ENCODE measurements at places on chromosomes 4 and X.

DNA sequence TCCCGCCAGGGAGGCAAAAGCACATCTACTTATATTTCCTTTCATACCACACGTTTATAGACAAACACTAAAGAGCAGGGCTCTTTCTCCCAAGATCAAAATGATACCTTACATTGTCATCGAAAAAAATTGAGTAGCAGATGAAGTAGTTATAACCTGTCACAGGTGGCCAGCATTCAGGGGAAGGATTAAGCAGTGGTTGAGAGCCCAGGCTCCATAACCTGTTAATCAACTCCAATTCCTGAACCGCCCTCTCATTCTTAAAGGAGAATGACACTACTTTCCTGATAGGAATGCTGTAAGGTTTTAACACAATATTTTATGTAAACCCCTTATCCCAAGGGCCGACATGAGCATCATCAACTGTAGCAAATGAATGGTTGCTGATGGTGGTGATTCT, 268.9 kb upstream of the KCNIP4 start:
- no peak for DNase-seq

- DNase-seq = no peak
Observed at GRCh38 chr4:114603497-114603896, 4.9 kb downstream of the UGT8 start.

- no peak for DNase-seq
Observed at GRCh38 chr4:185712350-185713024, 99.5 kb downstream of the SORBS2 start.

DNA sequence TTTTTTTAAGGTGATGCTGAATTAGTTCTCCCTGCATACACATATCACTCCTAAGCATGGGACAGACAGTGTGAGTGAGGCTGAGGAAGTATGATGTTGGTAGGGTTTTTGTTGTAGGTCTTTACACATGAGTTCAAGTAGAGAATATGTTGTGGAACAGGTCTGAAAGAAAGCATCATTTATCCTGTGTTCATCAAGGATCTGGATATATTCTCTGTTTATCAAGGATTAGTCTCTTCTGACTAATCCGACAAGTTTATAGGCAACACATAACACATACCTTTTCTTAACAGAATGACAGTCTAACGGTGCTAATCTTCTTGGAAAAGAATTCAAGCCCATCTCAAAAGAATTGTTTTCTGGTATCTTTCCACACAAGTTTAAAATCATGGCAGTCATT, 10.5 kb downstream of the SLIT2 start:
- no peak for DNase-seq

DNA sequence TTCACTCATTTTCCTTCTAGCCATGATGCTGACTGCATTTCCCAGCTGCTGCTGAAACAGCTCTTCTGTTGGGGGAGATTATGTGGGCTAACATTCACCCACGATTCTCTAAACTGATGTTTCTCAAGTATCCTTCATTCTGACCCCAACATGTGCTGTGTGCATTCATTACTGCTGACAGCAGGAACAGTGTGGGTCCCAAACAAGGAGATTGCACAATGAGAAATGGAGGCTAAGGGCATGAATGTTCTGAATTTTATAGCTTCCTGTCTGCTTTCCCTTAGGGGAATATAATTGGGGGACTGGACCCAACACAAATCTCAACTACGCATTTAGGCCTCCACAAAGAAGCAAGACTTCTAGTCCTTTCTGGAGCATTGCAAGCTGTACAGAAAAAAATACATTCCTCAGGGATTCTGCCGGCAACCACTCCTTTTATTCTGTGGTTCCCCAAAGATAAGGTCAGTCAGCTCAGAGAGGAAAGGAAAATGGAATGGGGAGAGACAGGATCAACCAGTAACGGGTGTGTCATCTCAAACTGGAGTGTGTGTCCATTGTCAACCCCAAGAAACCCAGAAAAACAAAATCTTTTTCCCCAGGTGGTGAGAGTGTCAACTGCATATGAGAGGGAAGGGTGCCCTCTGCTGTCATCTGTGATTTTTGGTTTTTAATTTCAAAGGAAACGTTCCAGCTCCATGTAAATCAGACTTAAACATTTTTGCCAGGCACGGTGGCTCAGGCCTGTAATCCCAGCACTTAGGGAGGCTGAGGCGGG, 81.5 kb upstream of the EGFL6 start:
- no peak for DNase-seq

DNA sequence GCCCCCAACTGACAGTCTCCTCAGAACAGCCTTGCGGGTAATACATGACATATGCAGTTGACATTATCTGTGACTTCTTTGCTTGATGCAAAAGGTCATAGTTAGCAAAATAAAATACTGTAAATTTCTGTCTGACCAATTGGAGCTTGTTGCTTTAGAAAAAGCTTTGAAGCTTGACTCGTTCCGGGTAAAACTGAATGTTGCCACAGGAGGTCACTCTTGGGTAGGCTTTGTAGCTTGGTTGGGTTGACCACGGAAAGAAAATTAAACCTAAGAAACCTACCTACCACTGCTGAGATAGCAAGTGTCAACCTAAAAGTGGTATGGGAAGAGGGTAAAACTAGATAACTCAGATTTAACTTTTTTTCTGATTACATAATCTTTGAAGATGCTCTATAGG, 23.2 kb downstream of the PRPS2 start:
- no peak for DNase-seq

DNA sequence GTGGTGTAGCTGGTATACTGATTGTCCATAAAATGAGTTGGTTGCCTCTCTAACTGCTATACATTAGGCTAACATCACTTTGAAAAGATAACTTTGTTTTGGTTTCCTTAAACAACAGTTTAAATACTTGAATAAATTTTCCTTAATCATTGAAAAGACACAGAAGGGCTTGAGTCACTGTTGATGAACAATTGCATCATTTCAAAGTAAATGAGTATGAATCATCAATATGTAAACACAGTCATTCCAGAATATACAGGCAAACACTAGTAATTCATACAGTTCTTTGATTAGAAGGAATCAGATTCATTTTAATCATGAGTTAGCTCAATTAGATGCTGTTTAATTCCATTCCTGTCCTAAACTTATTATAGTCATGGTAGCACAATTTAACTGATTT, 160.6 kb downstream of the AFF2 start:
- no peak for DNase-seq

- no peak for DNase-seq
Observed at GRCh38 chr4:105619188-105619931, 66.9 kb downstream of the ARHGEF38 start.

- no peak for DNase-seq
Observed at GRCh38 chr4:109206620-109207019, 95.8 kb downstream of the COL25A1 start.

DNA sequence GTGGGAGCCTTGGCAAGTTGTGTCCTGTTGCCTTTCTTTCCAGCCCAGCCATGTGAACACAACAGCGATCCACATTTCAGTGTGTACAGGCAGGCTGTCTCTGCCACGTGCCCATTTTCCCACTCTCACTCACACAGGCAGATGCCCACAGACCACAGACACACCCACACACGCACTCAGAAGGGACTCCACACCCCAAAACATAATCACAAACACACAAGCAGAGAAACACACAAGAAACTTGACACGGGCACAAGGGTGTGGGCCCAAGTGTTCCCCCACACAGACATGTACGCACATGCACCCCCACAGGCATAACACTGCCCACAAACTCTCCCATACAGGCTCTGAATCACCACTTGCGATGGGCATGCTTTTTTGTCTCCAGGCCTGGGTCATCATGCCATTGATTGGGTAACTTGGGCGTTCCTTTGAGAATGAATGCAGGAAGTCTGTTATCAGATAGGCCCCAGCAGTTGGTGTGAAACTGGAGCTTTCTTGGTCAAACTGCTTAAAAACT, 84.3 kb downstream of the NBDY start:
- DNase-seq = no peak

DNA sequence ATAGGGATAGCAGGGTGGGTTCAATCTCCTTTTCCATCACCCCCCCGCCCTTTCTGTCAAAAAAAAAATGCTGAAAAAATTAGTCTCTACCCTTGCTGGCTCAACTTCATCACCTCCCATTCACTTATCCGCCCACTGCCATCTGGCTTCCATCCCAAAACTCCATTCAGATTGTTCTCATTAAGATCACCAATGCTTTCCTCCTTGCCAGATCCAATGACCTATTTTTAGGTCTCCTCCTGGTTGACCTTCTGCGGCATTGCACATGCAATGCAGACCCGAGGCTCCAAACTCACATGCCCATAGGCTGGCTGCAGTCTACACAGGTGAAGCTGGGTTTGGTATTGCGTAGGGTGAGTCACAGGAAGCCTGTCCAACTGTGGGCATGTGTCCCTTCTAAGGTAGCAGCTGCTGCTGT, 21.1 kb upstream of the STIM2 start:
- DNase-seq = no peak

GRCh38 chrX:66914080-66914479, 275.2 kb upstream of the EDA2R start:
- no peak for DNase-seq

- no peak for DNase-seq
Observed at GRCh38 chr4:5374592-5374991, 323.3 kb downstream of the STK32B start.

DNA sequence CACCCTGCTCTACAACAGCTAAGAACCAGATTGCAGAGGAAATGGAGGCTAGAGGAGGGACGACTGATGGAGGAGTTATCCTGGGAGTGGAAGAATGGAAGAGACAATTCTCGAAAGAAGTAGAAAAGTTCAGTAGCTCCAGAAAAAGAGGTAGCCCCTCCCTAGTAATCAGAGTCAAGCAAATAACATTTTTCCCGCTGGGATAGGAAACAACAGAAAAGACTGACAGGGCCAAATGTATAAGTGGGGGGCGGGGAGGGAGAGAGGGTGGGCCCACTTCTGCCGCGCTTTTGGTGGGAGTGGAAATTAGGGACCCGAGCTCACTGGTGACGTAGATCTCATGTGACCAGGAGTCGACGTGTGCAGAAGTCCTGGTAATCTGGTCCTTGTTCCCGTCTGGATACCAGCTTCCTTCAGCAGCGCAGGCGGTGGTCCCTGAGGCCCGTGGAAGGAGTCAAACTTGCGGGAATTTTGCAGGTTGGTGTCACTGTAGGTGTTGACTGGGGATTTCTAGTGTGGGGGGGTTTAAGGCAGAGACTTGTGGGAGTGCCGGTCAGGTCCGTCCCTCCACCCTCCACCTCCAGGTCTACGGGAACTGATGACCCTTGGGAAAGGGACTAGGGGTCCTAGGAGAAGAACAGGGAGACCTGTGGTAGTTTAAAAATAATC, at the start of gene TCEAL9:
Gene TCEAL9, plus strand, starts transcription at position 377 of the 669 bp plus-strand sequence. CDS start 1,179 bp downstream, outside the sequence.
- DNase-seq = no peak

DNA sequence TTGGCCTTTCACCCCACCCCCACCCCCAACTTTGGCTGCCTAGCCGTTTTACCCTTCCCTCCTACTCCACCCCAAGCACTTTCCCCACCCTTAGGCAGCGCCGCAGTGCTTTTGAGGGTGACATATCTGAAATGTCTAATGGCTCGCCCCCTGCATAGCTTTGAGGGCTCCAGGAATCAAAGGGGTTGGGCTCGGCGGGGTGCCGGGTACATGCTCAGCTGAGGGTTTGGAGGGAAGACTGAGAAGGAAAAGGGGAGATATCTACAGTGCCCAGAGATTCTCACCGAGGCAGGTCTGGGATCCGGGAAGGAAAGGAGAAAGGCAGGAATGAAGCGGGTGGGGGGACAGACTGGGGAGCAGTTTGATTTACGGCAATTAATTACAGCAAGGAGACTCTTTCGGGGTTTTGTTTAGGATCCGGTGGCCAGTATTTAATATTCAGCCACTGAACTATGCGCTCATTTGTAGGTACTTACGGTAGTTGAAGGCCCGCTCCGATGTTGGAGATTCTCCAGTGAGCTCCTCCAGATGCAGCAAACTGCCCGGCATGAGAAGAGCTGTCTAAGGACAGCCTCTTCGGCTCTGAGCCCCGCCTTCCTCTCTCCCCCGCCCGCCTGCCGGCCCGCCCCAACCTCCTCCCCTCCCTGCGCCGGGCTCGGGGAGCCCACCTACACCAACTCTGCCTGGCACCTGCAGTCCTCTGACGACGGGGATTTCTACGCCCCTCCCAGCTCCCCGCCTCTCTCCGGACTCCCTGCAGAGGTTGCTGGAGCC, at the start of gene IGSF1:
Gene IGSF1, minus strand, starts transcription at position 569 of the 774 bp plus-strand sequence. CDS start 2,632 bp downstream, outside the sequence.
- no peak for DNase-seq

- DNase-seq = no peak
Observed at GRCh38 chrX:56397636-56398035, 165.5 kb downstream of the KLF8 start.

Data from stimulated activated CD4-positive, alpha-beta T cell treated with anti-CD3 and anti-CD28 coated beads, Interleukin-1b, Interleukin-23, amount 100 ng/mL, for 1 hour (primary cell).